ENCODE measurements at places on chromosomes 13 and 19.
A peak's percentile ranks its signal among the peaks of the same experiment; 100 is the strongest.

DNA sequence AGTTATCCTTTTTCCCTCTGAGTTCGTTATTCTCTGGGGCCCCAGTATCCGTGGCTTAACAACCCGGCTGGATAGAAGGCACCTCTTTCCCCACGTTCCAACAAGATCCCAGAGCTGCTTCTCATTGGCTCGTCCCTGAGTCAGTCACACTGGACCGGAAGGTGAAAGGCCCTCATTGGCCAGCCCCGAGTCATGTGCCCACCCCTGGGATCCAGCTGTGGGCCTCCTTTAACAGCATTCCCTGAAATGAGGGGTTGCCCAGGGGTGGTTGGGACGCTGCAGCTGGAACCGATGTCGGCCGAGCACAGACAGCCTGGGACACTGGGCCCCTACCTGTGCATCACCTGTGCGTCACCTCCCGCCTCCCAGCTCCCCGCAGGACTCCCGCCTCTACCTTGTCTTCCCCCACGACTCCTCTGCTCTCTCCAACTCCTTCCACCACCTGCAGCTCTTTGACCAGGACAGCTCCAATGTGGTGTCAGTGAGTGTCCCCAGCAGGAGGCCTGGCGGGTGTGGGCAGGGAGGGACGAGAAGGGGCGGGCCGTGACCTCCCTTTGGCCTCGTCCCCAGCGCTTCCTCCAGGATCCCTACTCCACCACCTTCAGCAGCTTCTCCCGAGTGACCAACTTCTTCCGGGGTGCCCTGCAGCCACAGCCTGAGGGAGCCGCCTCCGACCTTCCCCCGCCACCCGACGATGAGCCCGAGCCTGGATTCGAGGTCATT is 4.3 kb downstream of the TBC1D17 start:
- DNase-seq: no peak

GRCh38 chr13:112879283-112879833 is 89.7 kb upstream of the MCF2L start:
- DNase-seq: no peak

- DNase-seq: no peak
Measured at GRCh38 chr13:100129605-100130004, 40.7 kb downstream of the PCCA start.

GRCh38 chr19:18536475-18536874 is 6.9 kb downstream of the FKBP8 start:
- DNase-seq: no peak

DNA sequence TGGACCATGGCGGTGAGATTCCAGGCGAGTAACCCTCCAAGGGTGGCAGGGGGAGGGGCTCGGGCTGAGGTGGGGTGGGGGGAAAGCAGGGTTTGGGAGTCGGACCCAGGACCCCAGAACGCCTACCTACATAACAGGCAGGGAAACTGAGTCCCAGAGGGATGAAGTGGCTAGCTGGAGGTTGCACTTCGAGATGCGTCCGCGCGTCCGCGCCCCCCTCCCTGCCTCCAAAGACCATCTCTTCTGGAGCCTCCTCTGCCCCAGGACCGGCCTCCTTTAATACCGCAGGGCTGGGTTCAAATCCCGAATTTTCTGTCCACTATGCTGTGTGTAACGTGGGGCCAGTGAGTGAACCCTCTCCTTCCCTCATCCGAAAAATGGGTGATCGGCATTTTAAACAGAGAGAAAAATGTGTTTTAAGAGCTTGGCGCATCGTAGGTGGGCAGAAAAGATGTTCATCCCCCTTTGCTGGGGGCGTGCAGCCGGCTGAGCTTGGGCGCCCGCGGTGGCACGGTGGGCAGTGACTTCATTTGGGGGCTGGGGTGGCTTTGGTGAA is 13.8 kb downstream of the TJP3 start:
- DNase-seq: no peak

GRCh38 chr19:18263324-18264136 is 10.7 kb downstream of the IQCN start:
- DNase-seq: no peak

DNA sequence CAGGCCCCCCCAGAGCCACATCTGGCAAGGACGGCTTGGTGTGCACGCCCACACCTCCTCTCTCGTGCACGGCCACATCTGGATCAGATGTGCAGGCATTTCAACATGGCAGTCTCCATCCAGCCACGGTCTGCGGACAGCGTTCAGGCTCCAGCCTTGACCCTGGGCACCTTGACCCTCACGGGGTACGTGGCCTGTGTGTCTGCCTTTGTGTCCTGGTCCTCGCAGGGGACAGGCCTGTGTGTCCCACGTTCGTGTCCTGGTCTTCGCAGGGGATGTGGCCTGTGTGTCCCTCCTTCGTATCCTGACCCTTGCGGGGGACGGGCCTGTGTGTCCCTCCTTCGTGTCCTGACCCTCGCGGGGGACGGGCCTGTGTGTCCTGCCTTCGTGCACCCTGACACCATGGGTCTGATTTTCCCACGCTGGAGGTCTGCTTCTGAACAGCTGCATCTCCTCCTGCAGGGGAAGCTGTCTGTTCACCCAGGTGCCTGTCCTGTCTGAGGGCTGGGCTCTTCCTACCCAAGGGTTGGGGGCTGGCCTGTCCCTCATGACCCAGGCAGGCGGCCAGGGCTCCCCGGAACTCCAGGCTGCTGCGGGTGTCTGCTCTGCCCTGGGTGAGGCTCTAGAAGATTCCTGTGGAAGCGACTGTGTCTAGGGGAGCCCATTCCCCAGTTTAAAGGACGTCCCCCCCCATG is 25.3 kb downstream of the RASA3 start:
- DNase-seq: no peak

- DNase-seq: no peak
Measured at GRCh38 chr19:46031781-46032596, 8.8 kb downstream of the IGFL4 start.

GRCh38 chr13:97875911-97876310 is 77.6 kb upstream of the IPO5 start:
- no peak for DNase-seq

DNA sequence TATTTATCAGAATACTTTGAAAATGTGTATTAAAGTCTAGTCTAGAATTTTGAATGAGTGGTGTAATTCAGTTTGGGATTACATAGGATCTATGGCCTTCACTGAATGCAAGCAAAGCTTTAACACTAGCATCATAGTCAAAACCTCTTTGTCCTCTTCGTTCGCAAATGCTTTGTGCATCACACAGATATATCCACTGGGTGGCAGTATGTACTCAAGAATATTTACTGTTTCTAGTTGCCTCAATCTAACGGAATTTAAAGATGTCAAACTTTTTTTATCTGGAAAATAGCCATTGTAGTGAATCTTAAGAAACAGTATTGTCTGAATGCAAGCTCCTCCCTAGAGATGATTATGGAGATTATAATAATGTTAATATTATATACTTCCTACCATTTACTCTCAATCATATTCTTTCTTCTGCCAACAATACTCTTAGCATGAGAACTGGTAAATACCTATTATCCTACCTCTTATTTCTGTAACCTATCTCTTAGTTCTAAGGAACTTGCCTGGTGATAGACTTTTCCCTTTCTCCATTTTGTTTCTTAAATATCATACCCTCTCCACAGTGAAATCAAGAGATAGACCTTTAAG is 25.8 kb downstream of the LACC1 start:
- peak; percentile 48 for DNase-seq

- no peak for DNase-seq
Measured at GRCh38 chr13:50376895-50377575, 361.8 kb downstream of the KCNRG start.

GRCh38 chr13:46905249-46905648 is 8.4 kb upstream of the HTR2A start:
- no peak for DNase-seq

DNA sequence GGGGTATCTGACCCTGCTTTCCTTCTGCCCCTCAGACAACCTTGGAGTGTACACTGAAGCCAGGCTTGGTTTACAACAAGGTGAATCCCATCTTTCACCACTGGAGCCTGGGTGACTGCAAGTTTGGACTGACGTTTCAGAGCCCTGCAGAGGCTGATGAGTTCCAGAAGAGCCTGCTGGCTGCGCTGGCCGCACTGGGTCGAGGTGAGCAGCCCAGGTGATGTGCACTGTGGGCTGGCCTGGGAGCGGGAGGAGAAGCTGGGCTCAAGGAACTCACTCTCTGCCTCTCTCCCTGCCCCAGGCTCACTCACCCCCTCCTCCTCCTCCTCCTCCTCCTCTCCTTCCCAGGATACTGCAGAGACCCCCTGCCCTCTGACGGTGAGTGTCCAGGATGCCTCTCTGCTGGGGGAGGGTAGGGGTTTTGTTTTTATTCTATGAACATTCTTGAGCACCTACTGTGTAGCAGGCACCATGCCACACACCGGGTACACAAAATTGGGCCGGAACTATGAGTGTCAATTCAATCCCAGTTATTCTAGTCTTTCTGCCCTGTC is 3.5 kb downstream of the SPRED3 start:
- DNase-seq: no peak

DNA sequence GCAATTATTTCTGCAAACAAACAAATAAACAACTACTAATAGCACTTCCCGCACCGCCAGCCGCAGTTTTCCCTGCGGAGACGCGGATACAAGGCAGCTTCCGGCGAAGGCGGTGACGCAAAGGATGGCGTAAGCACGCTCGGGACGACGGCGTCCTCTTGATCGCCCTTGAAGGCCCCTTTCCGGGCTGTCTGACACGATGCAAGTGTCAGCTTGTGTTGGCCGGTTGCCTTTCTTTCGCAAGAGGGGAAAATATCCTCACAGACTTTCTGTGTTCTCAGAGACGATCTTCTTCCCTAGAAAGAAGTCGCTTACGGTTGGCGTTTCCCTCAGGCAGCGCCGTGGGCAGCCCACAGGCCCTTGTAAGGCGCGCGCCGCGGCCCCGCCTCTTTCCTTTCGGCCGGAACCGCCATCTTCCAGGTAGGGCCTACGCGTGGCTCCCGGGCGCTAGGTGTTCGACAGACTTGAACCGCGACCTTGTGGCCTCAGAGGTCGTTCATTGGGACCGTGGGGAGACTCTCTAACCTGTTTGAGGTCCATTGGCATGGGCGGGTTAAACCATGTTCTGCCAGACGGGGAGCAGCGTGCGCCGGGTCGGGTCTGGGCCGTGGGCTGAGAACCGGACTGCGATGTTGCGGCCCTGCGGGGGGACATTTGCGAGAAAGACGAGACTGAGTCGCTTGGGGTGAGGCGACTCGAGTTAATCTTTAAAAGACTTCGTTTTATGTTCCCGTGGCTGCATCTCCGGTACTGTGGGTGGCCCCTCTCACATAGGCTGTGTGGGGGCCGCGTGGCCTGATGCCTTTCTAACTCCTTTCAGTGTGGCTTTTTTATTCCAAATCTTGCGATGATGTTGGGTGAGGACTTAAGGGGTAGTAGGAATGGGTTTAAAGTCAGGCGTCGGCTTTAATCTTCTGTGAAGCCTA is at the start of gene RPL21:
Gene RPL21 (plus strand): TSS at position 393 of the 926 bp plus-strand sequence. CDS start 2,219 bp downstream, outside the sequence.
- peak; percentile 94 for DNase-seq

DNA sequence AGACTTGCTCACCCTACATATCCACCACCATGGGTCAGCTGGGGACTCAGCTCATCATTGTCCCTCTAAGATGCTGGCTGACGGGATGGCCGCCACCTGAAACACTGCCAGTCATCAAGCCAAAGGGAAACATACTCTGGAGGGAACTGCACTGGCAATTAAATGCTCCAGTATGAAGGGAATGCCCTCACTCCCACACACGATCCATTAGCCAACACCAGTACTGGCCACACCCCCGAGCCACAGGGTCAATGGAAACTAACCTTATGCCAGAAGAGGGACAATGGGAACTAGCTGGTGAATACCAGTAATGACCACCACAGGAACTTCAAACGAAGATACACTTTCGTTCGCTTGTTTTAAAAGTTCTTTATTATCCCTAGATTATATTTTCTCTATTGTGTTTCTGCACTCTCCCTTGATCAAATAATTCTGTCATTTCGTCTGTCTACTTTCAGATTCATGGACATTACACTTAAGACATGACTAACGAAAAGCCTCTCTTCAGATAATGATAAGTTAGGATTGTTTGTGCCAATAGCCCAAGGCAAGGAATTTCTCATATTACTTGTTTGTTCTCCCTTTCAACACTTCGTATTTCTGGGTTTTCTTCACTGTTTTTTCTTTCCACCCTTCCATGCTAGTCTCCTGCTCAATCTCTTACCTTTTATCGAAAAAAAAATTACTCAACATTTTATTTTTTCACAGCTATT is 1.7 kb upstream of the ZNF507 start:
- no peak for DNase-seq

DNA sequence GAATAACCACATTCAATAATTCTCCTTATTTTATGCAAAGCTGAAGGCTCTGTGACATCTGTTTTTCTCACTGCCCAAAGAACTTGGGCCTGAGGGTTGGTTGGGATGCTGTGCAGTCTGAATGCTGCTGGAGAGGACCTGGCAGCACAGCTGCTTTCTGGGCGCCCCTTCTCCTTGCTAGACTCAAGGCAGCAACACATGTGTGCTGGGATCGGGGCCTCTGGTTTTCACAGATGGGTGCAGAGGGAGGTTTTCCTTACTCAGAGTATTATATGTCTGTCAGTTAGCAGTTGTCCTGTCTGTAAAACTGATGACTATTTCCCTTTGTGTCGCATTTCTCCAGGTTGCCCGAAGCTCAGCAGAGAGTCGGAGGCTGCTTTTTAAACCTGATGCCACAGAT is 53.2 kb upstream of the TEX29 start:
- no peak for DNase-seq

DNA sequence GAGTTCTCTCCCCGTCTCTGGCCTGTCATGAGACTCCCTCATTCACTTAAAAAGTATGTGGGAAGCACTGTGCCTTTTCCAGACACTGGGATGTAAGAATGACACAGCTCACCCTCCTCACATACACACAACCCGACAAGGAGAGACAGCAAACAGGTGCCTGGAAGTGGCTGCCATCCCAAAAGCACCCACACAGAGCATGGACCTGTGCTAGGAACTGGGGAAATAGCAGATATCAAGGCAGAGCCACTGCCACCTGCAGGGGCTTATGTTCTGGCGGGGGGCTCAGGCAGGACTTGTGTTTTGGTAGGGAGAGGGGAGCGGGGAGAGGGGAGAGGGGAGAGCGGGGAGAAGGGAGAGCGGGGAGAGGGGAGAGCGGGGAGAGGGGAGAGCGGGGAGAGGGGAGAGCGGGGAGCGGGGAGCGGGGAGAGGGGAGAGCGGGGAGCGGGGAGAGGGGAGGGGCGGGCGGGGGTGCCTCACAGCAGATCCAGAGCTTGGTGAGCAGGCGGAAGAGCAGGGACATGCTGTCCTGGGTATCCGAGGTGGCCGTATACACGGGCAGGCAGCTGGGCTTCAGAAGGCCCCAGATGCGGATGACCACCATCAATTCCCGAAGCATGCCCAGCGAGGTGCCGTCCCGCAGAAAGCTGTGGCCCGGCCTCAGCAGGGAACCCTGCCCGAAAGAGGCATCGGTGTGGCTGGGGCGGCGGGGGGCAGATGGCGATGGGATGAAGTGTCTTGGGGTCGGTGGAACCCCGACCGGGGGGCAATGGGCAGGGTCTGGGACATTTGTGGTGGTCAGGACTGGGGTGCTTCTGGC is 12.2 kb downstream of the CFD start:
- DNase-seq: no peak

Data from activated CD8-positive, alpha-beta T cell treated with anti-CD3 and anti-CD28 coated beads, Interleukin-2, amount 10 ng/mL, durations not matched to agents 7 days and 5 days (primary cell).